ENCODE measurements at places on chromosomes 5 and 9.

- DNase-seq = no peak
Measured at GRCh38 chr5:169416583-169417196, 115.8 kb upstream of the SLIT3 start.

DNA sequence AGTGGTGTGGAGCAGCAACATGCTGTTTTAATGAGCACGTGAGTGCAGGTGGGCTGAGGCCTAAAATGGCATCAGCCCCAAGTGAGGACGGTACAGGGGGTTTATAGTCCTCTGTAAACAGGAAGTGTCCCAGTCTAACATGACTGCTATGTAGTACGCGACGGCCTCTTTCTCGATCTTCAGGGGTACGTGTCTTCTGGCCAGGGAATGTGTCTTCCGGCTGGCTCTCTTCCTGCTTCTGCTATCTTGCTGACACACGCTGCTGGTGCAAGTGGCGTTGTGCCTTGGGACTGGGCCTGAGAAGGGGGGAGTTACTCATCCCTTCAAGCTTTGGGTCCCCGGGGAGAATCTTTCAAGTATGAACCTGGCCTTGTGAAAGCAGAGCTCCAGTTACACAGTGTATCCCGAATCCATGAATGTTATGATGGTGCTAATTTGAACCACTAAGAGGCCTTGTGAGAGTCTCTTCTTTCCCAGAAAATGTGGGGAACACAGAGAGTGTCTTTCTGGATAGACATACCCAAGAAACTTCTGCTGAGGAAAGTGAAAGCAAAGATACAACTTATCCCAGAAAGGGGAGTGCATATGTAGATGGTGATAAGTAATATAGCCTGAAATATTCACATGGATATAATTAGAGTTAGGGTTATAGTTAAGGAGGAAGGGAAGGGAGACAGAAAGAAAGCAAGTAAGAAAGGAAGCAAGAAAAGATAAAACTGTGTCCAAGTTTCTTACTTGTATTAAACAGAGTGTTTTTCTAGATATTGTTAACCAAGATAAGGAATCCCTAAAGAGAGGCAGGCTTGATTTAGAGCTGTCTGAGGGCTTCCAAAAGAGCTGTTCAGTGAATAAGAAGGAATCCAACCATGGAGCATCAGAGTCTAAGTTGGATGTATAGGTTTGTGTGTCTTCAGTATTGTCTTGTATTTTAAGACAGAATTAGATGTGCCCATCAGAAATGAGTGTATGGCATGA lies 35.5 kb upstream of the ANXA2R start:
- no peak for DNase-seq

DNA sequence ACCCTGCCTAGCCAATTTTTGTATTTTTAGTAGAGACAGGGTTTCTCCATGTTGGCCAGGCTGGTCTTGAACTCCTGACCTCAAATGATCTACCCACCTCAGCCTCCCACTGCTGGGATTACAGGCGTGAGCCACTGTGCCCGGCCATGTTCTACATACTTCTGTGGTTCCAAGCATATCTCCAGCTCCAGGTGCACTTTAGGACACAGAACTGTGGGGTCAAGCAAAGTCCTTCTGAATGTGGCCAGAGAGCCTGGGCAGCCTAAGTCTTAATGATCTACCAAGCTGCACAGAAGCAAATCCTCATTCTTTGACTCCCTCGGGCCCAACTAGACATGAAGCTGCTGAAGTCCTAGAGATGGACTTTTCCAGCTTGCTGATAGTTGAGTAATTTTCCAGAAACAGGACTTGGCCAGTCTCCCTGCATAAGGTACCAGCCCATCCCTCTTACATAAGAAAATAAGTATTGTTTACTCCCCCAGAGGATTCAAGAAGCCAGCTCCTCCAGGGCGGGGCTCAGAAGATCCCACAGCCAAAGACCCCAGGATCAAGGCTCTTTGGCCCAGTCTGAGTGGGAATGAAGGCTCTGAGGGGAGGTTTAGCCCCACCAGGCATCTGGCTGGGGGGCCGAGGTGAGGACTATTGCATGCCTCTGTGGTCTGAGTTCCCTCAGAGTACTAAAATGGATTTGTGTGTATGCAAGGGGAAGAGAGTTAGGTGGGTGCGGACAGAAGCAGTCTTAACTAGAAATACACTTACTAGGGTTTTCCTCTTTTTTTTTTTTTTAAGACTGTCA lies 8.7 kb downstream of the CLTB start:
- no peak for DNase-seq

GRCh38 chr5:17269201-17269600 lies 51.8 kb downstream of the BASP1 start:
- DNase-seq = no peak

GRCh38 chr5:17497446-17497845 lies 585 bp upstream of the TAF11L2 start:
- DNase-seq = no peak

GRCh38 chr9:133585481-133586351 lies 23.5 kb downstream of the FAM163B start:
- no peak for DNase-seq

- no peak for DNase-seq
Measured at GRCh38 chr9:74282526-74283253, 214.4 kb upstream of the RORB start.

DNA sequence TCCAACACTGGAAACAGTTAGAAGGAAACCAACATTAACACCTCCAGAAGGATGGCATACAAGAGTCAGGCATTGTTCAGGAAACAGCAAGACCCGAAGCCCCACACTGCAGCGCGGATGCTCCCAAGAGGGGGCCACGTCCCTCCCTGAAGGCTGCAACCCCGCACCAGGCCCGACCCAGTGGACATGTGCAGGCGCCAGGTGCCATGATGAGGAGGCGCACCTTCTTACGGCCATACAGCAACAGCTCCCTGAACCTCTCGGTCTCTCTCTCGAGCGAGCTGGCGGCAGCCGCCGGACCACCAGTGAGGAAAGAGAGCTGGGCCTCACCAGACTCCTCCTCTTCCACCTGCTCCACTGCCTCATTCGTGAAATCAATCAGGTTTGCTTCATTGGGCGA lies 20.2 kb downstream of the SEC16A start:
- no peak for DNase-seq

GRCh38 chr5:147369742-147370374 lies 135.0 kb downstream of the STK32A start:
- DNase-seq = no peak

- no peak for DNase-seq
Measured at GRCh38 chr9:120412425-120412951, 167.5 kb downstream of the CDK5RAP2 start.

GRCh38 chr9:133492061-133493021 lies 13.4 kb upstream of the SLC2A6 start:
- no peak for DNase-seq

DNA sequence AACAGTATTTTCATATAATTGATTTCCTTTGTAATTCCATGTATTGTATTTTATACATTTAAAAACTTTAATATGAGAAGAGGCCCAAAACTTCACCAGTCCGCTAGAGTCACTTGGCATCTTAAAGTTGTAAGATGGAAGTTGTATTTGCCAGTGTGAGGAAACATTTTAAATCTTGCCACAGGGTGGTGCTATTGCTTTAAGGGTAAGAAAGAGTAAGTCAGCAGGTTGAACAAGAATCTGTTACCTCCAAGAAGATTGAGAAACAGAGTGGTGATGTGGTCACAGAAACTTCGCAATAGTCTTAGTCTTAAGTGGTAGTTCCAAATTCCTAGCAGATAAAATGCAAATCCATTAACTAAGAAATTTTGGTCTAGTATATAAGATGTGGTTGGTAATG lies 39.8 kb upstream of the RANBP6 start:
- peak; percentile 78 for DNase-seq

DNA sequence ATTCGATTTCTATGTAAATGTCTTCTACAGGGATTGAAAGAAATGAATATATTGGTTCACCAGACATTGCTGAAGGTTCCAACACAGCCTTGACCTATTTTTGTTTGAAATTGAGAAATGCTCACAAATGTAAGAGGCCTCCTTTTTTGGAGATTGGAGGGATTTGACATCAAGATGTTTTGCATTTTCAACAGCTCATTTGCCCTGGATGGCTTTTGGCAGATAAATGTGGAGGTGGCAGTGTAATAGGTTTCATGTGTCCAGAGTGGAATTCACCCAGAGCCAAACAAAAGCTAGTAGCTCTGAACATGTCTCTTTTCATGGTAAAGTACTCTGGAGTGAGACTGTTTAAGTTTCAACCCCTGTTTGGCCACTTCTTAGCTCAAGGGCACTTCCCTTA lies 77.3 kb downstream of the PALM2AKAP2 start:
- no peak for DNase-seq

GRCh38 chr9:85192750-85193149 lies 523.2 kb downstream of the NTRK2 start:
- DNase-seq = no peak

DNA sequence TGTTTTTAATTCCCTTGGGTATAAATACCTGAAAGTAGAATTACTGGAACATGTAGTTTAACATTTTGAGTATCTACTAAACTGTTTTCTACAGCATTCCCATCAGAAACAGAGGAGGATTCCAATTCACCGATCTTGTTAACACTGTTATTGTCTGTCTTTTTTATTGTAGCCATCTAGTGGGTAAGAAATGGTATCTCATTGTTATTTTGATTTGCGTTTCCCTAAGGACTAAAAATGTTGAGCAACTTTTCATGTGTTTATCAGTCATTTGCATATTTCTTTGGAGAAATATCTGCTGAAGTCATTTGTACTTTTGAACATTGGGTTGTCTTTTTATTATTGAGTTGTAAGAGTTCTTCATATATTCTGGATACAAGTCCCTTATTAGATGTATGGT lies 135.2 kb upstream of the NFIL3 start:
- no peak for DNase-seq

GRCh38 chr5:170546282-170546681 lies 42.5 kb downstream of the KCNIP1 start:
- DNase-seq = no peak

GRCh38 chr5:36664766-36665165 lies 58.4 kb downstream of the SLC1A3 start:
- no peak for DNase-seq

DNA sequence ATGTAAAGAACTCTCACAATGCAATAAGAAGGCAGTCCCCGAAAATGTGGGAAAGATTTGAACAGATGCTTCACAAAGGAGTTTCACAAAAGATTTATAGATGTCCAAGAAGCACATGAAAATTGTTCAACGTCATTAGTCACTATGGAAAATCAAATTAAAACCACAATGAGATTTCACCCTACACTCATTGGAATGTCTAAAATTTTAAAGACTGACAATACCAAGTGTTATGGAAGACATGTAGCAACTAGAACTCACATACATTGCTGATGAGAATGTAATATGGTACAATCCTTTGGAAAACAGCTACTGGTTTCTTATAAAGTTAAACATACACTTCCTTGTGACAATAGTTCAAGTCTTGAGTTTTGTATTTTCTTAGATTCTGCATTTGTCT lies 11.0 kb upstream of the RECK start:
- DNase-seq = no peak

- DNase-seq = no peak
Measured at GRCh38 chr9:116576386-116576785, 110.7 kb upstream of the TRIM32 start.

DNA sequence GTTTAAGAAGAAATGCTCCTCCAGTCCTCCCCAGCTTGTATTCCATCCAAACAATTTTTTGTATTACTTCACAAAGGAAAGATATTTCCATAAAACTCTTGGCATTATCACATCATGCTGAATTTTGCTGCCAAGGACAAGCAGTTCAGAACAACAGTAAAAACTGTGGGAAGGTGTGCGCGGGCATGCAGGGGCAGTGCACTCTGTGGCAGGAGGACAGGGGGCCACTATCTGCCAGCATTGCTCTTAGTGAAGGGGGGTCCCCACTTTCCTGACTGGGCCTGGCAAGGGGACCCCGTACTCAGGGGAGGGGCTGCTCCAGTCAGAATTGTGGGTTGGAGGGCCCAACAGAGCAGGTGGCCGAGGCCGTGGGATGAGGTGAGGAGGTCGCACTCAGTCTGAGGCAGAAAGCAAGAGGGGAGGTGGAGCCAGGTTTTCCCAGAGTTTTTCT lies 32.8 kb downstream of the ANGPTL2 start:
- DNase-seq = no peak

DNA sequence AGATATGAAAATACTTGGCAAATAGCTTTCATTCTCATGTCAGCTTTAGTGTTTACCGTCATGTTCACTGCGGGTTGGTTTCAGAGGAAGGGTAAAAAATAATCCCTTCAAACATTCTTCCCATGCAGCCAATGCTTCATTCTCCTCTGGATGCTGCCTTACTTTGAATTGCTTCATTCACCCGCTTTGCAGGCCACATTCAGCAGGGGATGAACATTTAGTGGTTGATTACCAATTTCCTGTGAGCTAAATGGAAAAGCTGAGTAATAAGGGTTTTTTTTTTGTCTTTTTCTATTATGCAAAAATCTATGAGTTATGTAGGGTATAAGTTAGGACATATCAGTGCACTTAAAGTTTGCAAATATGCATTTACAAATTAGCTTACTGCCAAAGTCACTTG lies 96.3 kb upstream of the MEF2C start:
- DNase-seq = no peak

- DNase-seq = no peak
Measured at GRCh38 chr5:133386662-133387061, 225.7 kb downstream of the FSTL4 start.

GRCh38 chr9:104075801-104076753 lies 18.0 kb upstream of the SMC2 start:
- DNase-seq = no peak

DNA sequence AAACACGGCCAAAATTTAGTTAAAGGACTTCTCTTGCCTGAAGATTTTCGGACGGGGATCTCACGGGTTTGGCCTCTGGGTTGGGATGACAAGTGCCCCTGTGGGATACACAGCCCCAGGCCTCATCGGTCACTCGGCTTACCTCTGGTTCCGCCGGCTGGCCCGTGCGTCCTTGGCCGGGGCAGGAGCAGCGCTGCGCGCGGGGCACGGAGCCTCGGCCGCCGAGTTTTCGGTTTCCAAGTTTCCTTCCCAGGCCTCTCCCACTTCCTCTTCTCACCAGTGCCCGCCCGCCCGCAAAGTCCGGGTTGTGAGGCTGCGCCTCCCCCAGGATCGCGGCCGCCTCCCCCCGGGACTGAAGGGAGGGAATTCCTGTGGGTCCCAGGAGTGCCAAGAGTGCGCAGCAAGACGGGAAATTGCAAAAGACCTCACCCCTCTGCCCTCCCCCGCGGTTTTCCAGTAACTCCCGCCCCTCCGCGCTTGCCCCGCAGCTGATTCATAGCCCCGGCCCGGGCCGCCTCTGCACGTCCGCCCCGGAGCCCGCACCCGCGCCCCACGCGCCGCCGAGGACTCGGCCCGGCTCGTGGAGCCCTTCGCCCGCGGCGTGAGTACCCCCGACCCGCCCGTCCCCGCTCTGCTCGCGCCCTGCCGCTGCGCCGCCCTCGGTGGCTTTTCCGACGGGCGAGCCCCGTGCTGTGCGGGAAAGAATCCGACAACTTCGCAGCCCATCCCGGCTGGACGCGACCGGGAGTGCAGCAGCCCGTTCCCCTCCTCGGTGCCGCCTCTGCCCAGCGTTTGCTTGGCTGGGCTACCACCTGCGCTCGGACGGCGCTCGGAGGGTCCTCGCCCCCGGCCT lies at the start of gene OSMR:
Gene OSMR (plus strand): TSS at position 487 of the 853 bp plus-strand sequence. CDS start 23,033 bp downstream, outside the sequence.
- no peak for DNase-seq

GRCh38 chr5:149141224-149141956 lies at the start of gene ABLIM3:
TSS of gene ABLIM3 (plus strand) at chr5:149141493. CDS start at chr5:149142096, 603 bp downstream.
- peak; percentile 34 for DNase-seq

GRCh38 chr5:166795756-166796155 lies 1495.7 kb upstream of the WWC1 start:
- no peak for DNase-seq

Measured in CD14-positive monocyte (primary cell).